Activated B cell treated with CpG ODN at 0.5 μM for 24 hours (primary cell): ENCODE measurements at places on chromosomes 11 and 22.

DNA sequence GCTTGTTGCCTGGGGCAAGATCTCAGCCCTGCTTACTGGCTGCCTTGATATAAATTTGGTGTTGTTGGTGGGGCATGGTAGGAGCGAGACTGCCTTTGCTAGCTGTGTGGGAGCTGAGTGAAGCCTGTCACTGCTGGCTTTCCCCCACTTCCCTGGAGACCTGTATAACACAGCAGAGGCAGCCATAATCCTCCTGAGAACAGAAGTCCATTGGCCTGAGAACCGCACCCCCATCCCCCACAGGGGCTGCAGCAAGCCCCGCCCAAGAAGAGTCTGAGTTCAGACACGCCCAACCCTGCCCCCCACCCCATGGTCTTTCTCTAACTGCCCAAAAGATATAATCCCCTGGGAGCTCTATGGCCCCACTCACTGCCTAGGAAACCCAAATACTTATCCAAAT is 39.2 kb upstream of the ARHGAP42 start:
- H3K4me3 ChIP-seq = no peak overlapping the region
- no peak overlapping the region for H3K27ac ChIP-seq
- no peaks in the 10 kb centered on the region for H3K36me3 ChIP-seq
- peaks cover 4% of the 10 kb centered on the region for H3K4me1 ChIP-seq
- H3K27me3 ChIP-seq = peaks cover 10% of the 10 kb centered on the region

DNA sequence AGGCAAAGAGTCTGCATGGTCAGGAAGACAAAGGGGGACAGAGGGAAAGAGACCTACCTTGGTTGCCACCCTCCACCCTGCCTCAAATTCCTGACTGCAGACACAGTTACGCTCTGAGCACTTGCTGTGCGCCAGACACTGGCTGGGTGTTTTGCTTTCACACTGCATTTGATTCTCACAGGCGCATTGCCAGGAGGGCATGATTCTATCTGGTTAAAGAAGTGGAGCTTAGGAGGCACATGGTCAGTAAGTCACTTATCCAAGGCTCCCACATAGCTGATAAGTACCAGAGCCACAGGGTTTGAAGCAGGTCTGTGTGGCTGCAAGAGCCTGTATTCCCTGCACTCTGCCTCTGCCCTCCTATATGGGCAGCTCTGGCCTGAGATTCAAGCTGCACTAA is 103.9 kb downstream of the TIMP3 start:
- no peaks in the 10 kb centered on the region for H3K36me3 ChIP-seq
- no peak overlapping the region for H3K27ac ChIP-seq
- no peak overlapping the region for H3K4me3 ChIP-seq
- no peak for DNase-seq
- peaks cover 2% of the 10 kb centered on the region for H3K27me3 ChIP-seq

DNA sequence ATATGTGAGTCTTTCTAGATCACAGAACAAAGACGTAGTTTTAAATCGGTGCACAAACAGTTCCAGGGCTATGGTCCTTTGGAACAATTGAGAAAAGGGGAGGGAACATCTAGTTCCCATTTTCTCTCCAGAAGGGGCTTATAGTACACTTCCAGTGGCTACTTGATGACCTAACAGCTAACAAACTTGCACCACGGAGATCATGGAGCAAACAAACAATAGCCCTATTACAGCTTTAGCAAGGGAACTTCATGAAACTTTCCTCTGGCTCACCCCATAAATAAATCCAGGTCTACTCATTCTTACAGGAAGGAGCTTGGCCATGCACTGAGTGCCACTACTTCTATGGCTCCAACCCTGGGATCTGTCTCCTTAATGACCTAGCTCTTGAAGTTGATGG is 8.3 kb upstream of the FOLR2 start:
- no peak for DNase-seq
- H3K27me3 ChIP-seq = peaks cover 6% of the 10 kb centered on the region
- H3K27ac ChIP-seq = no peak overlapping the region
- H3K36me3 ChIP-seq = peaks cover 3% of the 10 kb centered on the region
- H3K4me1 ChIP-seq = peaks cover 6% of the 10 kb centered on the region
- H3K4me3 ChIP-seq = no peak overlapping the region

DNA sequence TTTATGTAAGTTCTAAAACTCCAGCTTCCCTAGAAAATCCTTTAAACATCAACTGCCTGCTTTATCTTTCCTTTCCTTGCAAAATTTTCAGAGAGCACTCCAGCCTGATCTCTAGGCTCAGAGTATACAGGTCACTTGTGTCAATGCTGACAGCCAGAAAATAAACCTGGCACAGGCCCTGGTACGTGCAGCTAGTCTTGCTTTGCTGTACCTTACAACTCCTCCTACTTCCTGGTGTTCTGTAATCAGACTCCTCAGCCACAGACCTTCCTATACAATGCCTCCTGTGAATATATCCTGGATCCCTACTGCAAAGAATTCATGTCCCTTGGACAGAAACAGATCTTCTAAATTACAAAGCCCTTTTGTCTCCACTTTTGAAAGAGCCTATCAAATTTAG is 24.2 kb upstream of the TMEM123 start:
- H3K27me3 ChIP-seq = no peaks in the 10 kb centered on the region
- DNase-seq = no peak
- no peaks in the 10 kb centered on the region for H3K36me3 ChIP-seq
- peak overlapping the region; percentile 17 for H3K4me3 ChIP-seq
- peak overlapping the region; percentile 65 for H3K27ac ChIP-seq

DNA sequence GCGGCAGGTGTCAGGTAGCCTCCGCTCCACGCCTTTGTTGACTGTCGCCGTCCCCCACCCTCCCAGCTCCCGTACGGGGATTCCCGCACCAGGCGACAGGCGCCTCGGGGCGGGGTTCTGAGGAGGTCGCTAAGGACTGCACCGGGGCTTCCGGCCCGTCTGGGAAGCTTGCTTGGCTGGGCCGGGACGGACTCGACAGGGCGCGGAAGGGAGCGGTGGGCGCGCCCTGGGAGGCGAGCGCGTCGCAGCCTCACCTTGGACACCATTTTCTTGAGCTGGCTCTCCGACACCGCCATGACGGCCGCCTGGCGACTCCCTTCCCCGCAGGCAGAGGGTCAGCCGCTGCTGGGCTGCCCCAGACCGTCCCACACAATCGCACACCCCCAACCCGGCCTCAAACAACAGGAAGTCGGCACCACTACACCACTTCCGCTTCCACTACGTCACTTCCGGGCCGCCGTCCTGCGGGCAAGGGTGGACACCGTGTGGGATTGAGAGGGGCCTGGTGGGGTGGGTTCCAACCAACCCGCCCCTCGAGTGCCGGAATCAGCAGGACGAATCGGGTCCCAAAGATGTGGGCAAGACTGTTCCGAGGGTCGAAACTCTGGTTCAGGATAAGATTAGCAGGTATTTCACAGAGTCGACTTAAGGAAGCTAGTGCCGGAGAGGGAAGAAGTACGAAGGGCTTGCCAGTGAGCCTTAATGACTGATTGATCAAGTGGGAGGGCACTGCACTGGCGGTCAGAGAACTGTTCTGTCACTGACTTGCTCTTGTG is at the start of gene TSG101:
TSG101 (minus strand) TSS at position 422 of the 776 bp plus-strand sequence; CDS start at position 296, 126 bp downstream.
- peaks cover 35% of the 10 kb centered on the region for H3K36me3 ChIP-seq
- peak; percentile 95 for DNase-seq
- peak within 1 kb of the TSS; percentile 100 for H3K4me3 ChIP-seq

DNA sequence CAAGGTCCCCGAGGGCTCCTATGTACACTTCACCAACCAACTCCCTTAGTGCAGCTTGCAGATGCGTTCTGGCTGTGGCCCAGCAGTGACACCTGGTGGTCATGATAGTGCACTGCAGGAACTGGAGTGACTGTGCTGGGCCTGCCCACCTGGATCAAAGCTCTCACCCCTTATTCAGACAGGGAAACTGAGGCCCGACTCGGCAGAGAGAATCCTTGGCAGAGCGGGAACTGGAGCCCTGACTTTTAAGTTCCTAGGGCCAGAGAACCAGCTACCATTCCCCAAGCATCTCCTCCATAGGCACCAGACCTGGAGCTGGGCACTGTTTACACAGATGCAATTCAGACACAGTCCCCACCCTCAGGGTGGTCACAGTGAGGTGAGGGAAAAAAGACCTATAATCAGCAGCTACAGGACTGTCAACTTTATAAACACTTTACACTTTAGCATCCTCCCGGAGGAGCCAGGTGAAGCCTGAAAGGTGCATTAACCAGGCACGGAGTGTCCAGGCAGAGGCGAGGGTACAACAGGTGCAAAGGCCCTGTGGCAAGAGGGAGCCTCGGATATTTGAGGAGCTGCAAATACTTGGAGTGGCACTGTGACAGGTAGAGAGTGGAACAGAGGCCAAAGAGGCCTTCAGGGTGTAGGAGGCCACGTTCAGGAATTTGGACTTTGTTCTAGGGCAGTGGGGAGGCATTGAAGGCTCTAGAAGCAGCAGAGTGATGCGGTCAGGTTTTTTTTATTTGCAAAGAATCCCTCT is 22.0 kb downstream of the RHBDD3 start:
- no peak overlapping the region for H3K27ac ChIP-seq
- H3K27me3 ChIP-seq = peaks cover 20% of the 10 kb centered on the region
- no peaks in the 10 kb centered on the region for H3K36me3 ChIP-seq
- H3K4me1 ChIP-seq = no peaks in the 10 kb centered on the region
- DNase-seq = peak; percentile 56

GRCh38 chr22:24775769-24776492 is 1.4 kb upstream of the PIWIL3 start:
- no peaks in the 10 kb centered on the region for H3K4me1 ChIP-seq
- no peak overlapping the region for H3K27ac ChIP-seq
- peaks cover 21% of the 10 kb centered on the region for H3K27me3 ChIP-seq
- H3K36me3 ChIP-seq = no peaks in the 10 kb centered on the region
- no peak overlapping the region for H3K4me3 ChIP-seq
- DNase-seq = no peak

DNA sequence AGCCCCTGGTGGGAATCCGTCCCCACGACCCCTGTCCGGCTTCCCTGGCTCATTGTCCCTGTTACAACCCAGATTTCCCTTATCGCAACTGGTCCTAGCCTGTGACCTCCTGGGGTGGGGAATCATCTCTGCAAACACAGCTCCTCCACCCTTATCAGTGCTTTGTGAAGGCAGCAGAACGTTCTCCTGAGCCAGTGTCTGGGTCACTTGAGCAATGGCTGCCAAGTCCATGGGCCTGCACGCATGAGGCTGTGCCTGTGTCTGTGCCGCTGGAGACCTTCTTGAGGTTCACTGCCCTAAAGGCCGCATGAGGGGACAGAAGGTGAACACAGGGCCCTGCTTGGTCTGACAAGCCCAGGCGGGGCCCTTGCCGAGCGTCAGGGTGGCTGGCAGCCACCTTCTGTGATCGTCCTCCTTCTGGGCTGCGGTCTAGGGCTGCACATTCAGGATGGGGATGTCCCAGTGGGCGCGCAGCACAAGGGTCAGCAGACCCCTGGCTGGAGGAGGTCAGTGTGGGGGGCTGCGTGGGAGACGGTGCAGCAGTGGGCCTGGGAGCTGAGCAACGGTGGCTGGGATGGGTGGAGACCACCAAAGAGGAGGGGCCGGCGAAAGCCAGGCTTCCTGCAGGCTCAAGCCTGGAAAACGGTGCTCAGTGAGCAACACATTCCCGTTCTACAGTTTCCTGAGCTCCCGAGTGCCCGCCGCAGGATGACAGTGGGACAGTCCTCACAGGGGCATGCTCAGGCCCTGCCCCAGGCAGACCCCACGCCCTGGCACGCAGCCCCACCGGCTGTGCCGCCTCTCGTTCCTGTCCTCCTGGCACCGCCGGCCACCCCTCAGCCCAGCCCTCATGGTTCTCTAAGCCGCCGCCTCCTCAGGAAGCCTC is 74.1 kb downstream of the CDKN1C start:
- H3K27me3 ChIP-seq = no peaks in the 10 kb centered on the region
- no peak overlapping the region for H3K4me3 ChIP-seq
- H3K36me3 ChIP-seq = peaks cover 19% of the 10 kb centered on the region
- DNase-seq = no peak
- peaks cover 5% of the 10 kb centered on the region for H3K4me1 ChIP-seq

DNA sequence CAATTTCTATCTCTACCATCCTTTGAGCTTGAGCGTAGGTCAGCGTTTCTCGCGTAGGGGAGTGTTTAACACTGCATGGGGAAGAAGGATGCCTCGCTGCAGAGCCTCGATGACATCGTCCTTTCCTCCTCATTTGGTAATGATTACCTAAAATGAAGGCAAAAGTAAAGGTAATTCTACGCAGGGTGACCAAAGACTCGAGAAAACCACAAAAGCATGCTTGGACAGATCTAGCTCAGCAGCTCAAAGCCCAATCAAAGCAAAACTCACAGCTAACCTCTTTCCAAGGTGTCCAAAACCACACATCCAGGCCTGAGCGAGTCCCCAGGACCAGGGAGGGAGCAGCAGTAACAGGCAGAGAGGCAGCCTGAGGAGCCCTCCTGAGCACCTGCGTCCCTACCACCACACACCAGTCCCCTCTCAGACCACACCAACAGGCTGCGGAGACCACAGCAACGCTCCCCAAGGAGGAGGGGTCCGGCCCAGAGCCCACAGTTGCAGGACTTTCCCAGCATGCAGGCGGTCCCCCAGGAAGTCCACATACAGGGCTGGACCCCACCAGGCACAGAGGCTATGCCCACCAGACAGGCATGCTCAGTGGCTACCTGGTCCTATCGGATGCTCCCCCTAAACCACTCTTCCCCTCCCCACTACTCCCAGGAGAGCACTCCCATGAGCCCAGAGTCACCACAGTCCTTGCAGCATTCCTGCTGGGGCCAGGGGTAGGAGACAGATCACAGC is 3.3 kb downstream of the BRD1 start:
- DNase-seq = no peak
- H3K4me3 ChIP-seq = peak overlapping the region; percentile 41
- H3K27ac ChIP-seq = no peak overlapping the region
- peaks cover 55% of the 10 kb centered on the region for H3K36me3 ChIP-seq
- H3K27me3 ChIP-seq = no peaks in the 10 kb centered on the region
- peaks cover 48% of the 10 kb centered on the region for H3K4me1 ChIP-seq

DNA sequence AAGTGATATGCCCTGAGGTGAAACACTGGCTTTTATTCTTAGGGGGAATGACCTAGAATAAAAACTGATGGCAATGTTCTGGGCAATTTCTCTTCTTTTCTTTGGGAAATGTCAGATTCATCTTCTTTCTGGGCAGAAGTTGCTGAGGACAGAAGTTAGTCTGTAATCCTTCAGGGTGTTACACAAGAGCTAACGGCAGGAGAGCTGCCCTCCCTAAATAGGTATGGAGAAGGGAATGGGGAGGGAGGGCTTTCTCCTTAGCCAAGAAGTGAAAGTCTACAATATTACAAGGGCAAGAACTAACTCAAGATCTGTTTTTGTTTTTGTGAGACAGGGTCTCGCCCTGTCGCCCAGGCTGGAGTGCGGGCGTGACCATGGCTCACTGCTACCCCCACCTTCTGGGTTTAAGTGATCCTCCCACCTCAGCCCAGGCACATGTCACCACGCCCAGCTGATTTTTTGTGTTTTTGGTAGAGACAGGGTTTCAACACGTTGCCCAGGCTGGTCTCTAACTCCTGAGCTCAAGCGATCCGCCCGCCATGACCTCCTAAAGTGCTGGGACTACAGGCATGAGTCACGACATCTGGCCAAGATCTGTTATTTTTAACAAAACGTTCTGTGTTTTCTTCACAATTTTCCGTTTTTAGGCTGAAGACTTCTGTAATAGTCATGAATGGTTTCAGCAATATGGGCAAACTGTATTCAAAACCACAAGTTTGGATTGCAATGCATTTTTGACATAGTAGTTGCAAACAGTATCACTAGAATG is 7.2 kb downstream of the PIWIL4 start:
- H3K27ac ChIP-seq = no peak overlapping the region

- H3K27ac ChIP-seq = peak overlapping the region; percentile 99
- no peak for DNase-seq
- H3K4me3 ChIP-seq = peak overlapping the region; percentile 92
- peaks cover 54% of the 10 kb centered on the region for H3K4me1 ChIP-seq
Observed at GRCh38 chr22:50531962-50532674, 2.3 kb upstream of the TYMP start.
